ENCODE measurements at places on chromosomes 16 and 17. TPM values are rescaled to one million over a fixed set of nuclear protein-coding genes. Genes with fewer than 3 reads are reported as not detected.

- no peak for DNase-seq
Measured at GRCh38 chr16:51355875-51356274, 204.8 kb upstream of the SALL1 start.

DNA sequence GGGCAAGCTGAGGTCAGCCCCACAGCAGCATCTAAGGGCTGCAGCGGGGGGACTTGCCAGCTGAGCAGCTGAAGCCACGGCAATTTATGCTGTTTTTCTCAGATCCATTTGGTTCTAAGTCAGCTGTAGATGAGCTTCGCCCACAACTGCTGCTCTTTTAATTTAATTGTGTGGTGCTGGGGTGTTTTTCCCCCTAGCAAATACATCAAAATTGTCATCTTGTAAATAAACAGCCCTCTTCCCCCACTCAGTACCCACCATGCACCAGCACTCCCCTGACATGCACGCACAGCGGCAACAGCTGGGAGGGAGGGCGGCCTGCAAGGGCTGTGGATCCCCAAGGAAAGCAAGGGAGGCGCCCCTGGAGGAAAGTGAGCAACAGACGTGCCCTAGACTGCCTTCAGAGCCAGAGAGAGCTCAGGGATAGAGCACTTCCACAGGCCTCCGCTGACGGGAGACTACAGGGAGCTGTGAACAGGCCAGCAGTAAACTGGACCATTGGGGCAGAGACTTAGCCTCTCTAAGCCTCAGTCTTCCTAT is 149.5 kb downstream of the TMEM132E start:
- DNase-seq = no peak

DNA sequence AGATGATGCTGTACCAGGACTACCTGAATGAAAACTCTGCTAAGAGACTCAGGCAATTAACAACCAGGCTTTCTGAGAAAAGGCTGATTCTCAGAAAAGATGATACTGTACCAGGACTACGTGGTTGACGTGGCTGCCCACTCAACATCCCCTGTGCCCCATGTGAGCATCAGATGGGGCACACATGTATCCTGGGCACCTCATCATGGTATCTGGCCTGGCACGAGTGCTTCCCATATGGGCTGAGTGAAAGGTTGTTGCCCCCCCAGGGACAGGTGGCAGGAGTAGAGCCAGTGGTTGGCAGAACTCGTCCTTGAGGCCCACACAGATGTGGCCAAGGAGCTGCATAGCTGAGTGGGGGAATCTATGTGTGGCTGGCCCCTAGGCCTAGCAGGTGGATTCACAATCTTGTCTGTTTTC is 3.5 kb upstream of the CES4A start:
- no peak for DNase-seq

DNA sequence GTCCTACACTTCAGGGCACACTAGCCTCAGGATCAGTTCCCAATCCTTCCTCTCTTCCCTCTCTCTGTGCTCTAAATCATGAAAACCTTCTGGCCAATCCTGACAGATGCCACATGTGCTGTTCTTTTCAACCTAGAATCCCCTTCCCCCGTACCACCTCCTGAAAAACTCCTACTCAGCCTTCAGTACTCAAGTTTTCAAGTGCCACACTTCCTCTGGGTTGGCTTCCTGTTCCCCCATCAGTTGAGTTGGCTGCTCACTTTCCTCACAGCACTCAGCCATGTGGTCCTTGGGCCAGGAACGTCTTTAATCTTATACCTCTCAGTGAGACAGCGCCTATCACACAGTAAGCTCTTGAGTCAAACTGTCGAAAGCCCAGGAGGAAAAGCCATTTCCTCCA is 3.3 kb downstream of the ASPHD1 start:
- no peak for DNase-seq

The KCNH4 gene
- polyA plus RNA-seq = not detected

The RND2 gene
- polyA plus RNA-seq = 0.17 TPM

The TOP2A gene
- polyA plus RNA-seq = 81.1 TPM

The EME1 gene
- 8.5 TPM for polyA plus RNA-seq

The OR4D1 gene
- not detected for polyA plus RNA-seq

The CD300A gene
- polyA plus RNA-seq = not detected

The HSPB9 gene
- not detected for polyA plus RNA-seq
